Stimulated activated CD4-positive, alpha-beta T cell treated with anti-CD3 and anti-CD28 coated beads, Interleukin-4, amount 100 ng/mL, for 48 hours (primary cell): ENCODE measurements at places on chromosomes 7 and 10.
A peak's percentile ranks its signal among the peaks of the same experiment; 100 is the strongest.

GRCh38 chr7:135913404-135913803 lies 63.8 kb downstream of the MTPN start:
- DNase-seq = no peak

GRCh38 chr7:74606101-74606908 lies 51.2 kb upstream of the GTF2I start:
- DNase-seq = peak; percentile 40

- no peak for DNase-seq
Measured at GRCh38 chr7:66423729-66424128, 205.0 kb upstream of the KCTD7 start.

- no peak for DNase-seq
Measured at GRCh38 chr7:48390388-48391327, 219.4 kb downstream of the ABCA13 start.

DNA sequence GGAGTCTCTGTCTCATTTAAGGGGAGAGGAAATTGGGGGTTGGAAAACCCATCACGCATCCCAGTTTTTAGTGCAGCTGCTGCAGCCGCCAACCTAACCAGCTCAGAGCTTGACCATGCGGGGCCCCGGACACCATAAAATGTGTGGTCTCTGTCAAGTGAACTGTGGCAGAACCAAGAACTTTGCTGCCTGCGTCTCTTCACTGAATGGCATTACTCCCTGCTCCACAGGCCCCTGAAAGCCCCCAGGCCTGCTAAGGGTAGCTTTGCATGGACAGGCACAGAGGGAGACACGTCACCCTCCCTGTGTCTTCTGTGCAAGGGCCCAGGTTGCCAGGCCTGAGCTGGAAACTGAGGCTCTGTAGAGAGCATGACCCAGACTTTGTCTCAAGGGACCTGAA lies 144.6 kb upstream of the GPR26 start:
- no peak for DNase-seq

DNA sequence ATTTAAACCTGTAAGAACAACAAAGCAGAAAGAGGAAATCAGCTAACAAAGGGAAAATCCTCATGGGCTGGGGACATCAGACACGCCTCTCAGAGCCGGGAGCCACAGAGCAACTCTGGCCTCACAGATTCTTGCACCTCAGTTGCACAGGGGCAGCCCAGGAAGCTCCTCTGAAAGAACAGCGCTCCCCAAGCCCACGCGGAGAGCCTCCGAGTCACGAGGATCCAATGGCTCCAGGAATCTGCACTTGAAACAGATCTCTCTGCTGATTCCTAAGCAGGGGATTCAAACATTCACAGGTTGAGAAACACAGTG lies 213.2 kb upstream of the MGMT start:
- no peak for DNase-seq

DNA sequence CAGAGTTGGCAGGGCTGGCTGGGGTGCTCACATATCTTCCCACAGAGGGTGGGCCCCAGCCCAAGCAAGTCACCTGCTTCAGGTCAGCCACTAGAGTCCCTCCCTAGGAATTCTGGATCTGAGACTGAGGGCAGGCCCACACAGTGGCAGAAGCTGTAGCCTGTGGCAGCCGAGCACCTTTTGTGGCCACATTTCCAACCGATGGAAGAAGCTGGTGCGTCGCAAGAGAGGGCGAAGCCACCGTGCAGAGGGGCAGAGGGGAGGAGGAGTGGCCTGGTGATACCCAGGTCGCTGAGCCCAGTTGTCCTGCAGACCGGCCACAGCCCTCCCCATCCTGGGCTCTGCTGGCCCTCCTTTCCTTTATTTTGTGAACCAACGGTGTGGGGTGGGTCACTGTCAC lies 5.3 kb downstream of the POLM start:
- DNase-seq = no peak

DNA sequence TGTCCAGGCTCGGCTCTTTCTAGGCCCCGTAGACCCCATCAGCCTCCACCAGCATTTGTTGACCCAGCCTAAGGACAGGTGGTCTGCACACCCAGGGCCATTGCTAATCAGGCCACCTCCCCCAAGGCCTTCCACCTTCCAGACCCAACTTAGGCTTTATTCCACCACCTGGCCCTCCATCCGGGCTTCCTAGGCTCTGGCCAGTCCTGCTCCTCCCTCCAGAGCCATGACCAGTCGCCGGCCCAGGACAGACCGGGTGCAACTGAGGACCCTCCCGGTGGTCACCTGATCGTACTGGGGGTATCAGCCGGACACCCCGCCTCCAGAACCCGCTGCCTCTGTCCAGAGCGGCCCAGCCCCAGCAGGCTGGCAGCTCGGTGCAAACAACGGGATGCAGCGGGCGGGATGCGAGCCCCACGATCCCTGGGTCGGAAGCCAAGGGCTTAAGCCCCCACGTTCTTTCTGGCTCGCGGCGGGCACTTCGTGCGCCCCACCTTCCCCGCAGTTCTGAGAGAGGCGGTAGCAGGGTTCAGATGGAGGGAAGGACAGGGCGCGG lies 545 bp downstream of the NACAD start:
- DNase-seq = no peak

GRCh38 chr7:35257251-35258124 lies 3.6 kb upstream of the TBX20 start:
- DNase-seq = no peak

DNA sequence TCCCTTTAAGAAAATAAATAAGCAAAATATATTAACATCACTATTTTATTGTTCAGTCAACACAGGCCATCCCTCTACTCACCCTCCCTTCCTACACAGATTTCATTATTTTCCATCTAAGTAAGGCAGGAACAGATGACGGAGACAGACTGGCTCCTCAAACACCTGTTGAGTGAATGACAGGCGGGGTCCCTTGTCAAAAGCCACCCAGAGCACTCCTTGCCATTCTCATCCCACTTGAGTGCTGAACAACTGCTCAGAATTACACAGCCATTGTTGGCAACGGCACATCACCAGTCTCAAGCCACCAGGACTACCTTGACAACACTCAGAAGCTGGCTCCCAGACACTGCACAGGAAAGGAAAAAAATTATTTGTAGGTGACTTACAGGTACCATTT lies 3.3 kb downstream of the GRB10 start:
- DNase-seq = no peak
